ENCODE measurements at places on chromosomes 7 and 10. TPM values are rescaled to one million over a fixed set of nuclear protein-coding genes. Genes with fewer than 3 reads are reported as not detected.

GRCh38 chr10:73467206-73467605 lies 28.6 kb downstream of the PPP3CB start:
- peaks cover 16% of the 10 kb centered on the region for H3K36me3 ChIP-seq
- no peaks in the 10 kb centered on the region for H3K27me3 ChIP-seq
- no peak for DNase-seq
- H3K4me1 ChIP-seq: no peaks in the 10 kb centered on the region
- no peak overlapping the region for H3K27ac ChIP-seq

- H3K4me1 ChIP-seq: peaks cover 3% of the 10 kb centered on the region
- H3K36me3 ChIP-seq: no peaks in the 10 kb centered on the region
- H3K4me3 ChIP-seq: no peak overlapping the region
- peak; percentile 13 for DNase-seq
Measured at GRCh38 chr7:28002638-28003037, 178.0 kb downstream of the JAZF1 start.

DNA sequence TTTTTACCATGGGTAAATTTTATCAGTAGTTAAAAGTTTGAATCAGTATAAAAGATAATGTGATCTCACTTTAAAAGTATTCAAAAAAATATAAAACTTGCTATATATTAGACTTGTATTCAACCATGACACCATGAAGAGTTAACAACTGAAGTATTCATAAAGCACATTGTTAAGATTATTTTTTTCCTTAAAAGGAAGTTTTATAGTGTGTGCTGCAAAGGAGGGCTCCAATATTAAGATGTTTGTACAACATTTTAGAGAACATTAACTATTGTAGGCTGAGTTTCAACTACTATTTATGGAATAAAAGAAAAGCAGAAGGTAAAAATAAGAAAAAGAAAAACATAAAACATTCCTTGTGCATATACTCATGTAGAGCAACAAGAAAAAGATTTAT lies 24.5 kb upstream of the CUBN start:
- H3K36me3 ChIP-seq: peaks cover 2% of the 10 kb centered on the region
- no peaks in the 10 kb centered on the region for H3K27me3 ChIP-seq
- no peak for DNase-seq
- no peak overlapping the region for H3K27ac ChIP-seq
- no peak overlapping the region for H3K4me3 ChIP-seq

DNA sequence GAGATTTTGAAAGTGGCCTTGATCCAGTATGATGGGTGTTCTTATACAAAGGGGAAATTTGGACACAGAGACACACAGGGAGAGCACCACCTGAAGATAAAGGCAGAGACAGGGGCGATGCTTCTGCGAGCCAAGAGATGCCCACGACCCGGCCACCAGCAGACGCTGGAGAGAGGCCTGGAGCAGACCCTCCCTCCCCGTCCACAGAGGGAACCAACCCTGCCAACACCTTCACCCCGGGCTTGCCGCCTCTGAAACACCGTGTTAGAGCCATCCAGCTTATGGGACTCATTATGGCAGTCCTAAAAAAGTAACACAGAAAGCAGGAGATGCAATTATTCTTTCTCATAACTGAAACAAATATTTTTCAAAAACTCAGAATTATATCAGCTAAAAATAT lies 303.3 kb upstream of the SHH start:
- H3K27ac ChIP-seq: no peak overlapping the region
- no peak overlapping the region for H3K4me3 ChIP-seq
- no peaks in the 10 kb centered on the region for H3K36me3 ChIP-seq
- no peak for DNase-seq
- H3K27me3 ChIP-seq: no peaks in the 10 kb centered on the region

GRCh38 chr7:33351709-33352108 lies 222.3 kb downstream of the BBS9 start:
- no peak for DNase-seq
- no peaks in the 10 kb centered on the region for H3K36me3 ChIP-seq
- H3K27ac ChIP-seq: no peak overlapping the region

The HOXA5 gene
- 23.9 TPM for total RNA-seq

The CTNNA3 gene
- 0.83 TPM for total RNA-seq

The TMEM139 gene
- not detected for total RNA-seq

The PIK3AP1 gene
- under 0.01 TPM for total RNA-seq
